ENCODE measurements at places on chromosomes 2 and 18.

- DNase-seq = no peak
Observed at GRCh38 chr2:133809485-133809884, 241.2 kb upstream of the NCKAP5 start.

- DNase-seq = no peak
Observed at GRCh38 chr18:46562674-46563192, 94.3 kb downstream of the LOXHD1 start.

GRCh38 chr2:133790711-133791110, 222.4 kb upstream of the NCKAP5 start:
- peak; percentile 34 for DNase-seq

DNA sequence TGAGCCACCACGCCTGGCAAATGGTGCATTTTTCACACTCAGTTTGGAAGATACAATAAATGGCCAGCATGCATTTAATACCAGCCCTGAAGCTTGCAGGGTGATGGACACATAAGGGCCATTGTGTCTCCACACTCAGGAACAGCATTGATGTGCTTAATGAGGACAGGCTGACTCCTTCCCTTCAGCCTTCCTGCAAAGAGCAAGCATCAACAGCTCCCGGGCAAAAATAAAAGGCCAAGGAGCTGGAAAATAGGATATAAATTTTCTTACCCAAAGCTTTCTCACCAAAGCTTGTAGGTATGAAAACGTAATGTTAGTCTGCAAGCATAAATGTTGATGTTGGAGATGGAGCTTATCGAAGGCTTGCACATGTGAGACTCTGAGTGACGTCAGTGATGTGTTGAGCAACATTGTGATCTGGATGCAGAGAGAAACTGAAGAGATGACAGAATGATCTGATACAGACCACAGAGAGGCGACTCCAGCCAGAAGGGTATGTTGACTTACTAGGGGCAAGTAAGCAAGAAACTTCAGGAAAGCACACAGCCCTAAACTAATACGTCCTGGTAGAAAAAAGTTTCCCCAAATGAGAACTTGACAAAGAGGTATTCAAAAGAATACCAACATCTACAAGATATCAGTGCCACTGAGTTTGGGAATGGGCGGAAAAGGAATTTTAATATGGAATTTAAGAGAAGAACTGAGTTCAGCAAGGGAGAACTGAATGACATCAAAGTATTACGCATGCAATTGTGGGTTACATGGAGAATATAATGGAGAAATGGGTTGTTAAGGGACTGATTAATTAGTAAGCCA, 256.5 kb downstream of the TGIF1 start:
- DNase-seq = no peak

- DNase-seq = peak; percentile 96
Observed at GRCh38 chr2:162677476-162677875, 161.1 kb downstream of the KCNH7 start.

DNA sequence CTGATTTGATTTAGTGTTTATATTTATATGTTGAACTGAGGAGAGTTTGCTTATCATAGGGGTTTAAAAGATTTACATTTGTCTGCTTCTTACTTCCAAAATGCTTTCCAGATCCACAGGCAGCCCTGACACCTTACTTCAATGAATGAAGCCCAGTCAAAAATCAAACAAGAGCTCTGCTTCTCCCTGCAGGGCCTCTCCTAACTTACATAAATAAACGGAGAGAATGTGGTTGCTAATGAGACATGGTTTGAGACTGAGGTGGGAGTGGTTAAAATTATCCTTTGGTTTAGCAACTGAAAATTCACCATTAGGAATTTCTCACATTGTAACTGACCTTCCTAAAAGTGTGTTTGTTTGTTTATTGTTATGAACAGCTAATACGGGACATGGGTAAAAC, 612.3 kb upstream of the FANCL start:
- no peak for DNase-seq

DNA sequence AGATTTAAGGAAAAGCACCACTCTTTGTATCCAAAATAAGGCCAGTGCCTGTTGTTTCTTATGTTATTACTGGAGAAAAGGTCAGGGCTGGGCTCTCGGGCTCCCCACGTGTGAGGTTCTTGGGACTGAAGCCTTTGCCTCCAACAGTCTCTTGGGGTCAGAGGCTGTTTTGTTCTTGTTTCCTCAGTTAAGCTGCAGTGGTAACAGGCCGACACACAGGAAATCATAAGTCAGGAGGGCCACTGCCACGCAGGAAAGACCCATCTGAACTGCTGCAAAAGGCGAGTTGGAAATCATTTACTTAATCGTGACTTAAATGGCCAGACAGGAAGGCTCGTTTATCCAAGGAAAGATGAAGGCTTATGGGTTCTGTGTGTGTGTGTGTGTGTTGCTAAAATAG, 30.3 kb upstream of the IL37 start:
- peak; percentile 14 for DNase-seq

DNA sequence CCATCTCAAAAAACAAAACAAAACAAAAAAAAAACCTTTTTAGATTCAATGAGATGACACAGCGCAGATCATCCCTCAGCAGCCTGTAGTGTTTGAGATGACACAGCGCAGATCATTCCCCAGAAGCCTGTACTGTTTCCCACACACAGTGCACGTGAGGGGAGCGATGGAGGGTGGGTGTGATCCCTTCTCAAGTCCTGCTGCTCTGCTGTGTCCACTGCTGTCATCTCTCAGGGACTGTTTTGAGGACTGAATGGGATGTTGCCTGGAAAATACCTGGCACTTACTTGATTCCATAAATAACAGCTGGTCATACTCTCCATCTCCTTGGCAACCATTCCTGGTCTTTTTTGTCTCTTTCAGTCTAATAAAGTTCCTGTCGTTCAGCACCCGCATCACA, 25.7 kb downstream of the TGOLN2 start:
- no peak for DNase-seq

- DNase-seq = no peak
Observed at GRCh38 chr18:62566199-62566598, 43.4 kb downstream of the ZCCHC2 start.

DNA sequence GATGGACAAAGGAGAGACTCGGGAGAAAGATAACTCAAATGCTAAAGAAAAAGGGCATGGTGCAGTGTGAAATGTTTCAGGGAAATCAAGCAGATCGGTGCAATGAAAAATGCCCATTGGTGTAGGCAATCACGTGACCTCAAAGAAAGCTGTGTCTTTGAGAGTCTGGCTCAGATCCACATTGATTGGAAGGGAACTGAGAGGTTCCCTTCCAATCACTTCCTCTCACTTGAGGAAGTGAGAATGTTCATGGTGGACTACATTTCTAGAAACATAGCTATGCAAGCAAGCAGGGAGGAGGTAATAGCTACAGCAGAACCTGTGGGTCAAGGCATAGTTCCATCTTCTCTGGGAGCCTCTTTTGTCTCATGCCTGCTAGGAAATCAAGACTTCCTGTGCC, 187.4 kb downstream of the LPIN1 start:
- no peak for DNase-seq

DNA sequence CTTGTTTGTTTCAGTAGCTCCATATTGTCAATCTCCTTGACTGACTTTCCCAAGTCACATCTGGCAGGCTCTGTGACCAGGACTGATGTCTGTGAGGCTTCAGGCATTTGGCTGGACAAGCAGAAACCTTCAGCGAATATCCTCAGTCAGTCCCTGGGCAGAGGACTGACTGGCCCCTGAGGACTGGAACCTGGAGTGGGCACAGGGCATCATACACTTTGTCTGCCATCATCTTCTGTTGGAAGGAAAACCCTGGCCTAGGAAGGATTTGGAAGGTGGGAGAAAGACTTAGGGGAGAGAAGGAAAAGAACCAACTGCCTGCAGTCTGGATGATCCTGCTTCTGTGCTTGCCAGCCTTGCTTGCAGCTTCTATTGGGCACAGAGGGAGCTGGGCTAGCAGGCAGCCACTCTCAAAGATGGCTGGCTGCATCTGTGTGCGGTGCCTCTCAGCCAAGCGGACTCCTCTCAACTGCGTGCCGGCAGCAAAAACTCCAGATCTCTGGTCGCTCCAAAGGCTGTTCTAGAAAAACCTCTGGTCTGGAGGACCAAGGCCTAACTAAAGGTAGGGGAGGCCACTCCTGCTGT, 126.8 kb downstream of the MARCHF4 start:
- DNase-seq = no peak

DNA sequence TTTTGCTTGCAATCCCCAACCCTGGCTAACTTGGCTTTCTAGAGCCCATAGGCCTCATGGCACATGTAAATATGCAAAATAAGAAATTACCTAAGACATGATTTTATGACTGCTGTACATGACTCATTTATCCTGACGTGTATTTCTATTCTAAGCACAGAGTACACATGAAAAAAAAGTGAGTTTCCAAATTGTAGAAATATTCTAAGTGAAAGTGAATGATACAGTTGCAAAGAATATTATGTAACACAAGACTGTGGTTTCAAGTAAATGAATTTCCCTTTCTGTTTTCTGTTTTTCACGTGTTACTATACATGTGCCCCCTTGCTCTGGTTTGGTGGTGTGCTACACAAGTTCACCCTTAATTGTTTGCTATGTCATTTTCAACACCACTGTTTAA, 162.4 kb downstream of the LRP1B start:
- peak; percentile 88 for DNase-seq

DNA sequence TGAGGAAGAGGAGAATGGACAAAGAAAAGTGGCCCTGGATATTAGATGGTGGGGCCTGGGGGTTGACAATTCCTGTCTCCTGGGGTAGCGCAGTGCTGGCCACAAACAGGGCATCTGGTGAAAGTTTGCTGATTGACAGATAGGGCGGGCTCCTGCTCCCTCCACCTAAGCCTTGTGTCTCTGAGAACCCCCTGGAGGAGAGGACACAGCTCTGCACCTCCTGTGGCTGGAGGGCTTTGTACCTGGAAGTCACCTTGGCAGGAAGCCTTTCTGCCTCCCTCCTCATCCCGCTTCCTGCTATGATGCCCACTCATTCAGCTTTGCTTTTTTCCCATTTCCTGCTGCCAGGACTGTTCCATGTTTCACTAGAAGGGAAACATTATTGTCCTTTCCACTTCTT, 72.4 kb downstream of the RHOB start:
- DNase-seq = no peak

- DNase-seq = no peak
Observed at GRCh38 chr2:111910609-111911277, 12.3 kb downstream of the MERTK start.

GRCh38 chr2:43877782-43878464, 39.2 kb downstream of the ABCG8 start:
- DNase-seq = peak; percentile 52

DNA sequence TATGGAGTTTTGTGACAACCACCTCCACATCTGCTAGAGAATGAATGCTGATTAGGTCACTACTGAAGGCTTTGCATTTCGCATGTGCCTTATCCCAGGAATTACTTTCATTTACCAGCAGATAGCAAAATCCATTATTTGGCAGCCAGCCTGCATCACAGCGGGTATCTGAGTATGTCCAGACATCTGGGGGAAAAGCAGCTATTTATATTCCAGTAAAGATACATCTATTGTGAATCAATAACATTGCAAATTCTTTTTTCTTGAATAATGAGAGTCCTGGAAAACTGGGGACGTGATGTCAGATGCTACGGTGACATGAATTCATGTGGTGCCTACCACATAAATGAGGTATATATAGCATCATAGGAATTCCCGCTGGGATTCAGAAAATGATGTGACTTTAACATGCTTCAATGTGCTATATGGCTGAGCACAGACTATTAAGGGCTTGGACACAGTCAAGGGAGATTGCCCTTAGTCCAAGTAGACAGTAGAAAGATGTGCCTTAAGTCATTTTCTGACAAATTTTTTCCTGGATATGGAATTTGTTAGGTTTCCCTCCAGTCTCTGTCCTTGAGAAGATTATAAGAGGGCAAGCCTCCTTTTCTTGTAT, 84.2 kb upstream of the CD302 start:
- no peak for DNase-seq

GRCh38 chr2:67559156-67559555, 162.0 kb downstream of the ETAA1 start:
- DNase-seq = no peak

DNA sequence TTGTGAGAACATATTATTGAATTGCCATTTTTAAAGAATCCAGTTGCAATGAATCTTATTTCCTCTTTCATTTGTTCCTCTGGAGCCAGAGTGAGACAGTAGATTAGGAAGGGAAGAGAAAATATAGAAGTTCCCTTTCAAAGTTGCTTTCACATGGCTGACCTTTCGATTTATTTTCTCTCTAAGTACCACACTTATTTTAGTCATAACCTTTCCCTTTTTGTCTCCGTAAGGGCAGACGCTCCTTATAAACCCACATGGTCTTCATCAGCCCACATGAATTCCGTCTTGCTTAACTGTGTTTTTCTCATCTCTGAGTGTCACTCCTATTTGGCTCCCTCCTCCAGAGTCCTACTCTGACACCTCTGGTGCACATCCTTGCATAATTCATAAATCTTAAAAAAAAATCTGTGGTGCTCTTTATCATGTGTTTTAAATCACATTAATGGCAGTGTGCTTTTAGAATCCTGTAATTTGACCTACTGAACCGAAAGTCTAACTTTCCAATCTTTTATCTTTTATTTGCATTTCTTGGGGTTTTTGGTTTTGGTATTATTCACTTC, 38.5 kb upstream of the ZNF396 start:
- peak; percentile 13 for DNase-seq

- DNase-seq = no peak
Observed at GRCh38 chr2:95342556-95343320, 45.6 kb downstream of the KCNIP3 start.

DNA sequence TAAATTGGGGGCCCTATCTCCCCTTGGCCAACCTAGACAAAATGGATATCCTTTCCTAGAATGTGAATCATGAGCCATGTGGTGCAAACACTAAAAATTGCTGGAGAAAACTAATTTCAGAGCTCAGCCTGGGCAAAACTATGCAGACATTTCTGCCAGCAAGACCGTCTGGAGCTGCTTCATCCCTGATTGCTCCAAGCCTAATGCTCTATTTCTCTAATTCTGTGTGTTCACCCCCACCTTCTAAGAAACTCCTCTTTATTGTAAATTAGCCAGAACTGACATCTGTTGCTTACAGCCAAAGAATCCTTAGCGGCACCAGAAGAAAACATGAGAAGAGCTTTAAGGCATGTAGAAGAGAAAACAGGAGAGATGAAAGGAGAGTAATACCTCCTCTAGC, 337.7 kb upstream of the CHAC2 start:
- no peak for DNase-seq

DNA sequence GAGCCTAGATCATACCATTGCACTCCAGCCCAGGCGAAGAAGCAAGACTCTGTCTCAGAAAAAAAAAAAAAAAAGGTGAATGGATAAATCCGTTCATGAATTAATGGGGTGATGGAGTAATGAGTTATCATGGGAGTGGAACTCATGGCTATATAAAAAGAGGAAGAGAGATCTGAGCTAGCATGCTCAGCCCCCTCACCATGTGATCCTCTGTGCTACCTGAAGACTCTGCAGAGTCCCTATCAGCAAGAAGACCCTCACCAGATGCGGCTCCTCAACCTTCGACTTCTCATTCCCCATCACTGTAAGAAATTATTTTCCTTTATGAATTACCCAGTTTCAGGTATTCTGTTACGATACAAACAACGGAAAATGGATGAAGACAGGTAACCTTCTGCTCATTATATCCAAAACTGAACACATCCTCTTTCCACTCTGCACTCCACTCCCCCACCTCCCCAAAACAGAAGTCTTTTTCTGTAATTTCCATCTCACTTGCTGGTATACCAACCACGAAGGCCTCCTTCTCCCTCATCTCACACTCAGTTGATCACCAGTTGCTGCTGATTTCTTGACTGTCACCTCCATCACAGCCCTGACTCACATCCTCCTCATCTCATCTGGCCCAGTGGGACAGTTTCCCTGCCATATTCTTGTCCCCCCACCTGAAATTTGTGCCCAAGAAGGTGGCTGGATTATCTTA, 8.8 kb downstream of the RETREG2 start:
- DNase-seq = no peak

GRCh38 chr2:98123286-98123685, 36.3 kb downstream of the VWA3B start:
- DNase-seq = no peak

GRCh38 chr18:31819925-31820229, 59.2 kb upstream of the SLC25A52 start:
- no peak for DNase-seq
